ENCODE measurements at places on chromosomes 13 and 19.

DNA sequence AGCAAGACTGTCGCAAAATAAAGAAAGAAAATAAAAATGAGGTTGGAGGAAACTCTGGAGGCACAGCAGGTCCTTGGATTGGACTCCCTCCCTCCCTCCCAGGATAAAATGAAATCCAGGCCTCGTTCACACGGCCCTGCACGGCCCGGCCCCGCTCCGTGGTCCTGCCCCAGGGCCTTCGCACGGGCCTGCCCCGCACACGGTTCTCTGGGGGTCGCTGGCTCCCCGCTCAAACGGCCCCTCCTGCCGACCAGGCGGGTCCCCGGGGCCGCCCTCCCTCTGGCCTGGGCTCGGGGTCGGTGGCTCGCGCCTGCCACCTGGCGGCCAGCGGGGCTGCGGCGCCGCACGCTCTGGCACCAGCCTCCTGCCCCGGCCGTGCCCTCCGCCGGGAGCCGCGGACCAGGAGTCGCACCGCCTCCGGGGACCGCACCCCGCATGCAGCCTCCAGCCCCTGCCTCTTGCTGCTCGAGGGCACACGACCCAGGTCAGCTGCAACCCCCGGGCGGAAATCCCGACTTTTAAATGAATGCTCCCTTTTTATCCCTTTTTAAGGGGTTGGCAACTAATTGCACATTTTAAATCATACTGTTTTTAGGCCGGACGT is 1.5 kb upstream of the WDR18 start:
- peak; percentile 64 for DNase-seq

- no peak for DNase-seq
Observed at GRCh38 chr19:32916969-32917615, 47.5 kb upstream of the SLC7A9 start.

DNA sequence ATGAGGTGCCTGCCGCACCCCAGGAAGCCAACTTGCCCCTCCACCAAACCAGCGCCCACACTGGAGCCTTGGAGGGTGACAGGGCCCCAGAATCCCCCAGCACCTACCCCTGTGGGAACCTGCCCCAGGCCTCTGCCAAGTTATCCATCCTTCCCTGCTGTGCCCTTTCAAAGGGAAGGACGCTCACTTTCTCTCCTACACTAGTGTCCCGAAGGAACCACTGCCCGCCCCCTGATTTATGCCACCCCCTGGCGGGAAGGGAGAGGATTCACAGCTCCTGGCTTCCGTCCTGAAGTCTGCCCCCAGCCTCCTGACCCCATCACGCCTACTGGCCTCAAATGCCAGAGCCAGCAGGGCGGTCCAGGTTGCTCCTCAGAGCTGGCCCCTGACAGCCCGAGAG is 1.4 kb downstream of the EVI5L start:
- no peak for DNase-seq

DNA sequence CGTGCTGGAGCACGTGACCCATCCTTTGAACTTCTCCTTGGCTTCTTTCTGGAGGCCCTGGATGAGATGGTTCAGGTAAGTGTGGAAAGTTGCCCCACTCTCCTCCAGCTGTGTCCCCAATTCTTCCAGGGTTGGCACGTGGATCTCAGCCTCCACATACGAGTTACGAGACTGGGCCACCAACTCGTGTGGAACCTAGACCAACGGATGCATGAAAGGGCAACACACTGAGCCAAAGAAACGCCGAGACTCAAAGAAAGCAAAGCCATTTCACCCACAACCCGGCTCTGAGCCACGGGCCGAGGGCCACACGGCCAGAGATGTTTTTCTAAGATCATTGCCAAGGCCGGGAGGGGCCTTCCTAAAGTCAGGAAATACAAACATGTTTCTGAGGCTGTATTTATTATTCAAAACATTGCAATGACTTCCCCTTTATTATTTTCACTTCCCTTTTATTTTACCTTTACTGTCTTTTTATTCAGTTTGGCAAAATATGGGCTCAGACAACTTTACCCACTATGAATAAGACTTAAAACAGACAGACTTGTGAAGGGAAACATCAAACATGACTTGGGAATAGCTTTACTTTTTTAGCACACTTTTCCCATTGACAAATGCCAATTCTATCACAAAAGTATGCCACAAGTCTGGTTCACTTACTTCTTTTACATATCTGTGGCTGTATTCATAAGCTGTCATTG is 94.6 kb downstream of the KL start:
- no peak for DNase-seq

DNA sequence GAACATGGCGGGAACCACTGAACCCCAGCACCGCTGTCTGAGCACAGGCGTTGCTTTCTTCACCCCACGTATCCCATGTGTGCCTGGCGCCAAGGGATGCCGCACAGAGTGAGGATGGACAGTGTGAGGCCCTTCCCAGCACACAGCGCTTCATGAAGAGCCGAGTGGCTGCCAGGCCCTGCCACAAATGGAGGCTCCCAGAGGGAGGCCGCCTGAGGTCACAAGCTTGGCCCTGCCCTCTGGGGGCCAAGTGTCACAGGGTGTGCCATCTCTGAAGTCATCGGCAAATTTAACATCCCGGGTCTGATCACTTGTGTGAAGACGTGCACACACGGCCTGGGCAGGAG is 24.4 kb downstream of the MPND start:
- no peak for DNase-seq

GRCh38 chr13:43428545-43429296 is 358.1 kb downstream of the ENOX1 start:
- no peak for DNase-seq

DNA sequence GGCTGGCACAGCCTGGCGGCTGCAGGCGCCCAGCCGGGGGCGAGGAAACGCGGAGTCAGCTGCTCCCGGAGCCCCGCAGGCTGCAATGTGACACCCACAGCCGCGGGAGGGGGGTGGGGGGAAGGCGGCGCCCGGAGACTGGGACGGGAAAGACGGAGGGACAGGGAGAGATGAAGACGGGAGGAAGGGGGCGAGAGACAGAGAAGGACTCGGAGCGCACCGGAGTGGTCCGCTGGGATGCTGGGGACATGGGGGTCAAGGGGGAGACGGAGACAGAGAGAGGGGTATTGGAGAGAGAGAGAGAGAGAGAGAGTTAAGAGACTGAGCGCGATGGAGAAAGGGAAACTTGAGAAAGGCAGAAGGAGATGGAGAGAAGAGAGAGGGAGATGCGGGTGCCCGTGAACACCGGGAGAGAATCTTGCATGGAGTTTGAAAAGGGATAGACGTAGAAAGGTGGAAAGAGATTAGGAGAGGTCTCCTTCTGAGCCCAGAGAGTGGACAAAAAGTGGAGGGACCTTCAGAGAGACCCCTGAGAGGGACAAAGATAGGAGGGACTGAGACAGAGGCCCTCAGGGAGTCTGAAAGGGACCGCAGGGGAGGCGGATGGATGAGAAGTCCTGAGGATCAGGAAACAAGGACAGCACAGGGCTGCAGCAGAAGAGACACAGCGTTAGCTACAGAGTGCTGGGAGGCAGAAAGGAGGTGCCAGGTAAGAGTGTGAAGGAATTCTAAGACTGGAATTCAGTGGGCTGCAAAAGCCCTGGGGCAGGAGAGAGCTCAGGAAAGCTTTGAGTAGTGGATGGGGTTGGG is 1.0 kb downstream of the SCN1B start:
- DNase-seq, result no peak

GRCh38 chr13:82934000-82934399 is 948.3 kb downstream of the SLITRK1 start:
- DNase-seq, result no peak

DNA sequence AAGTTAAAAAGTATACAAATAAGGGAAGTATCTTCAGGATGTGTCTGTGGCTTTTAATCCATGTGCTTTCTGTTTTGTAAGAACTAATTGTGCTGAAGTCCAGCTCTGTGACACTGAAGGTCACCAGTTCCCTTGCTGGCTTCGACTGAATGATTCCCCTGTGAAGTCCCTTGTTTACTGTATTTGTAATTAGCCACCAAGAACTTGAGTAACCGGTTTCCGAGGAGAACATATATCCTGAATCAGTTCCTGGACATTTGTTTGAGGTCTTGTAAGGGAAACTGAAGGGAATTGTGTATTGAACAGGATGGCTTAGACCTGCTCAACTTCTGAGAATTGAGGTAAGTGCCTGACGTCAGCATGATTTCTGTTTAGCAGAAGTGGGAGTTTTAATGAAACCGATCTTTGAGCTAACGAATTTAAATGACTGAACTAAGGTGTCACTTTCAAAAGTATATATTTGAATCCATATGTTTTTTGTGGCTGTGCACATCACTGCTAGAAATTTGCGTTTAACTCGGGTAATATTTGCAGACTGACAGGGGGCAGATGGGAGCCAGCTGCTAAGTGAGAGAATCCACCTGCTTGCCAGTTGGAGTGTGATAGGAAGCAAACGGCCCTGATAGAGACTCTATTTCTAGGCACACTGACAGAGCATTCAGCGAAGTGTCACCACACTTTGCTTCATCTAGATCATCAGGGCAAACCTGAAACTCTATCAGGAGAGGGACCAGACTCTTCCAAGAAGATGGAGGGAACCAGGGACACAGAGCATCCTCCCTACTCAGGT is 530.0 kb downstream of the RFC3 start:
- DNase-seq, result no peak

- DNase-seq, result no peak
Observed at GRCh38 chr13:38415233-38415632, 65.6 kb downstream of the UFM1 start.

- no peak for DNase-seq
Observed at GRCh38 chr19:3135961-3136683, at the start of gene GNA15. Gene GNA15, plus strand, starts transcription at chr19:3136033. Its CDS starts 418 bp downstream, at chr19:3136451.
